Natural killer cell (primary cell): ENCODE measurements at places on chromosomes 12 and 14.

GRCh38 chr14:70080076-70080475 lies 108.7 kb downstream of the SLC8A3 start:
- DNase-seq, result no peak
- H3K27ac ChIP-seq, result no peak overlapping the region
- H3K27me3 ChIP-seq, result no peaks in the 10 kb centered on the region

- no peaks in the 10 kb centered on the region for H3K27me3 ChIP-seq
- peak overlapping the region; percentile 45 for H3K27ac ChIP-seq
- peak; percentile 64 for DNase-seq
- peaks cover 64% of the 10 kb centered on the region for H3K4me1 ChIP-seq
Observed at GRCh38 chr14:68787092-68787992, 5.5 kb downstream of the ZFP36L1 start.

DNA sequence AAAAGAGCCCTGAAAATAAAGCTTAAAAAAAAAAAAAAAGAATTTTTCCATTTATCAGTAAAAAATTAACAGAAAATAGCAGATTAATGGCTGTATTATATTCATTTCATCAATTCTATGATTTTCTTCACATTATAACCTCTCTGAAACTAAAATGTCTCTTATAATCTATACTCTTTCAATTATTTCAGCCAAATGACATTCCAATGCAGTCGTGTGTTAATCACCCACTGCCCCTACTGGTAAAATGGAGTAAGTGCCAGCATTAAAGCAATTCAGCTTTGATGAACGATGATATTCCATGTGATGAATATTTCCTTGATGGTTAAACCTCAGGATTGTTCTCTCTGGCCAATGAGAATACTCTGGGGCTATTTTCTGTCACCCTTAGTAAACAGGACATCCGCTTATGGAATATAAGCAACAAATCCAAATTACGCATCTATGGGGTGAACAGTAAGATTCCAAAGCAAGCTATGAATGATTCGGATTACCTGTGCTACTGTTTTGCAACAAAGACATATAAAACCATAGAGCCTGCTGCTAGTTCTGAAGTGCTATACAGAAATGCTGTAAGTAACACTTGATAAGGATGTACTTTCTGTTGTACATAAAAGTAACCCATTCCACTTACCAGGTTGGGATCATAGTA lies 20.3 kb upstream of the SYCP3 start:
- peaks cover 79% of the 10 kb centered on the region for H3K36me3 ChIP-seq
- DNase-seq, result peak; percentile 61
- no peak overlapping the region for H3K27ac ChIP-seq
- no peaks in the 10 kb centered on the region for H3K27me3 ChIP-seq
- H3K4me3 ChIP-seq, result no peak overlapping the region

GRCh38 chr14:21436567-21437062 lies 19.3 kb downstream of the CHD8 start:
- no peaks in the 10 kb centered on the region for H3K36me3 ChIP-seq
- peaks cover 9% of the 10 kb centered on the region for H3K4me1 ChIP-seq
- H3K4me3 ChIP-seq, result peak overlapping the region; percentile 89
- DNase-seq, result no peak
- H3K27ac ChIP-seq, result peak overlapping the region; percentile 95

- H3K27ac ChIP-seq, result no peak overlapping the region
- DNase-seq, result no peak
- no peak overlapping the region for H3K4me3 ChIP-seq
- peaks cover 3% of the 10 kb centered on the region for H3K27me3 ChIP-seq
- peaks cover 7% of the 10 kb centered on the region for H3K4me1 ChIP-seq
Observed at GRCh38 chr12:2963154-2963759, 4.1 kb downstream of the TEAD4 start.

- H3K4me1 ChIP-seq, result no peaks in the 10 kb centered on the region
- H3K4me3 ChIP-seq, result no peak overlapping the region
- no peaks in the 10 kb centered on the region for H3K27me3 ChIP-seq
Observed at GRCh38 chr14:63535918-63536317, 7.3 kb downstream of the PPP2R5E start.

DNA sequence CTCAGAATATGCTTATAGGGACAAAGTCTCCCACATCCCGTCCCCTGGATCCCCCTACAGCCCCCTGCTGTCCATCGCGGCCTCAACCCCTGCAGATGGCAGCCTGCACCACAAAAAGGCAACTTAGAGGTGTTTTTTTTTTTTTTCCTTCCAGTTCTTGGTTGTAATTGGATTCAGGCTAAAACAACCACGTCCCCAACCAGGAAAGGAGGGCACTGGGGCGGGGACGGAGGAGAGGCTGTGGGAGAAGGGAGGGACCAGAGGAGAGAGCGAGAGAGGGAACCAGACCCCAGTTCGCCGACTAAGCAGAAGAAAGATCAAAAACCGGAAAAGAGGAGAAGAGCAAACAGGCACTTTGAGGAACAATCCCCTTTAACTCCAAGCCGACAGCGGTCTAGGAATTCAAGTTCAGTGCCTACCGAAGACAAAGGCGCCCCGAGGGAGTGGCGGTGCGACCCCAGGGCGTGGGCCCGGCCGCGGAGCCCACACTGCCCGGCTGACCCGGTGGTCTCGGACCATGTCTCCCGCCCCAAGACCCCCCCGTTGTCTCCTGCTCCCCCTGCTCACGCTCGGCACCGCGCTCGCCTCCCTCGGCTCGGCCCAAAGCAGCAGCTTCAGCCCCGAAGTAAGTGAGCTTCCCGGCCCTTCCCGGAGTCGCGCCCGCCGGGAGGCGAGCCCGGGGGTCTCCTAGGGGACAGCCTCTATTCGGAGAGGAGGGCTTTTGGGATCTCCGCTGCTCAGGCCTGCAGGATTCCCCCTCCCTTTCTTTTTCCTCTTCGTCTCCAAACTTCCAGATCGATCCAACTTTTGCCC lies at the start of gene MMP14:
TSS of gene MMP14 (plus strand) at position 285 of the 813 bp plus-strand sequence. CDS start at position 518, 233 bp downstream.
- DNase-seq, result no peak
- H3K36me3 ChIP-seq, result peaks cover 9% of the 10 kb centered on the region
- H3K4me3 ChIP-seq, result peak within 1 kb of the TSS; percentile 30
- peaks cover 20% of the 10 kb centered on the region for H3K27me3 ChIP-seq
- H3K4me1 ChIP-seq, result peaks cover 15% of the 10 kb centered on the region

DNA sequence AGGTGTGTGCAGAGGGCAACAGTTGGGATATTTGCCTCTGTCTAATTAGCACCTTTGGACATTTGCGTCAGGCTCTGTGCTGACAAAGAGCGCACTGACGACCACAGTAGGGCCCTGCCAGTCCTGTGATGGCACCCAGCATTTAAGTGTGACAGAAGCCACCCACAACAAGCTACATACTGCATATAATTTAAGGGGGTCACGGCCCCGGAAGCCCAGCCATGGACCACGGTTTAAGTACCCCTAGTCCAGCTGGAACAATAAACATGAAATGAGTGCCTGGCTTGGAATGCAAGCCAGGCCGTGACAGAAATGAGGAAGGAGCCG lies 16.8 kb upstream of the DYNC1H1 start:
- peaks cover 20% of the 10 kb centered on the region for H3K4me1 ChIP-seq
- H3K36me3 ChIP-seq, result no peaks in the 10 kb centered on the region
- peak; percentile 69 for DNase-seq
- peak overlapping the region; percentile 91 for H3K4me3 ChIP-seq

GRCh38 chr14:83734431-83734830 lies 1795.5 kb upstream of the FLRT2 start:
- H3K4me1 ChIP-seq, result no peaks in the 10 kb centered on the region
- DNase-seq, result no peak
- H3K4me3 ChIP-seq, result no peak overlapping the region
- no peak overlapping the region for H3K27ac ChIP-seq

DNA sequence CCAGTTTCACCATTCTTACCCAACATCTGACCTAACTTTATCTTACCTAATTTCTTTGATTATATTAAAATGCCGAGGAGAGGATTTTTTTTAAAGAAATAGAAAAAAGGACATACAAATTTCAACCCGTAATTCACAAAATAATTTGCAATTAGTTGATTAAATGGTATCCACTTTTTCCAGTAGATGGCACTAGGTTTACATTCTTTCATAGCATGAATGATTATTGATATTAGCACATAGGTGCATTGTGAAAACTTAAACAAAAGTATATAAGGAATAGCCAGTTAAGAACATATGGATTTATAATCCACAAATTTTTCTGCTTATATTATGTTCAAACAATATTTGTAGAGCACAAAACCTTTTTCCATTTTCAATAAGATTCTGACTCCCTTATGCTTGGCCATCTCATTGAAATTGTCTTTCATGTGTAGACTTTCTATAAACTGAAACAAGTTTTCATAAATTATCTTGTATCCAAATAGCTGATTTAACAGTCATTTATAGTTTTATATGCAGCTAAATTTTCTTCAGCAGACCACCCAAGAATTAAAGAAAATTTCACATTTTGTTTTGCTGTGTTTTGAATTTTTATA lies 35.3 kb downstream of the MSRB3 start:
- no peak for DNase-seq
- H3K27me3 ChIP-seq, result peaks cover 2% of the 10 kb centered on the region

GRCh38 chr14:51581017-51581881 lies 70.5 kb upstream of the FRMD6 start:
- peaks cover 3% of the 10 kb centered on the region for H3K27me3 ChIP-seq
- H3K4me3 ChIP-seq, result no peak overlapping the region
- no peaks in the 10 kb centered on the region for H3K4me1 ChIP-seq

DNA sequence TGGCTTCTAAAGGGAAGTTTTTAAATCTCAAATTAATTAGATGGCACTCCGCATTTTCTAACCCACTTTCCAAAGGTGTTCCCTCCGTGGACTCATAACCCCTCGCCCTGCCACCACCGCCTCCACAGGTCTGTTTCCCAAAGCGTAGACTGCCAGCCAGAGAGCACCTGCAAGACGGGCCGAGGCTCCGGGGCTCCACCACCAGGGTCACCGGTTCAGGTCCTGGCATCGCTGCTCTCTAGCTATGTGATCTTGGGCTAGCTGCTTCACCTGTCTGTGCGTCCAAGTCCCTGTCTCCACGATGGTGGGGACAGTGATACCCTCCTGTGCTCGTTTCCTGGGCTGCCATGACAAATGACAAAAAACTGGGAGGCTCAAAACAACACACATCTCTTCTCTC lies 11.5 kb downstream of the RIMBP2 start:
- H3K27me3 ChIP-seq, result no peaks in the 10 kb centered on the region
- no peak for DNase-seq
- no peaks in the 10 kb centered on the region for H3K36me3 ChIP-seq
- no peaks in the 10 kb centered on the region for H3K4me1 ChIP-seq

DNA sequence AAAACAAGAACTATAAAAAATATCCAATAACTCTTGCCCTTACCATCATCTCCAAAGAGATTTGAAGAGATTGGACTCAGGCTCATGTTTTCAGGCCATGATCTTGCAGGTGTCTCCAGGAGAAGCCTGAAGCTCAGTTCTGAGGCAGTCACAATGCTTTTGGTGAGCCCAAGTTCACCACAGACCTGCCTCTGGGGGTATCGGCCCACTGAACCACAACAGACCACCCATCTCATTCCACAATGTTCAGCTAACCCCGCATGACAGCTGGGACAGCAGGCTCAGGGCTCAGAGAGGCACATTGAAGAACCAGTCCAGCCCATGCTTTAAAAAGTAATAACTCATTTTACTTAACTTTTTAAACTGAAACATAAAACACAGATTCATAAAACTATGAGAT lies 28.3 kb upstream of the APOLD1 start:
- no peaks in the 10 kb centered on the region for H3K27me3 ChIP-seq
- DNase-seq, result no peak
- no peaks in the 10 kb centered on the region for H3K36me3 ChIP-seq

DNA sequence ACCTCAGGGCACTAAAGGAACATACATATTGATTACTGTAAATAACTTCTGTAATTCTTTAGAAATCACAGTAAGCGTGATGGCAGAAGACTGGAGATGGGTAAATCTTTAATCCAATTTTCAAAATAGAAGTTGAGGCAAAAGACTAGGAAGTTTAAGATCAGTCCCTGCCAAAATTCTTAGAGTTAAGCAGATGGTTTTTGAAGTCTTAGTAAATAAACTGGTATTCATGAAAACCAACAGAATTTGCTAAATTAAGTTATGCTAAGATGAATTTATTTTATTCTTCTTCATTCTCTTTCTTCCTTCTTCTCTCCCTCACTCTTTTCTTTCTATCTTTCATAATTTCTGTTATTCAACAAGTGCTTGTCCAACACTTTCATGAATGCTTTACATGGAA lies 98.4 kb upstream of the GARIN6 start:
- H3K27me3 ChIP-seq, result no peaks in the 10 kb centered on the region

DNA sequence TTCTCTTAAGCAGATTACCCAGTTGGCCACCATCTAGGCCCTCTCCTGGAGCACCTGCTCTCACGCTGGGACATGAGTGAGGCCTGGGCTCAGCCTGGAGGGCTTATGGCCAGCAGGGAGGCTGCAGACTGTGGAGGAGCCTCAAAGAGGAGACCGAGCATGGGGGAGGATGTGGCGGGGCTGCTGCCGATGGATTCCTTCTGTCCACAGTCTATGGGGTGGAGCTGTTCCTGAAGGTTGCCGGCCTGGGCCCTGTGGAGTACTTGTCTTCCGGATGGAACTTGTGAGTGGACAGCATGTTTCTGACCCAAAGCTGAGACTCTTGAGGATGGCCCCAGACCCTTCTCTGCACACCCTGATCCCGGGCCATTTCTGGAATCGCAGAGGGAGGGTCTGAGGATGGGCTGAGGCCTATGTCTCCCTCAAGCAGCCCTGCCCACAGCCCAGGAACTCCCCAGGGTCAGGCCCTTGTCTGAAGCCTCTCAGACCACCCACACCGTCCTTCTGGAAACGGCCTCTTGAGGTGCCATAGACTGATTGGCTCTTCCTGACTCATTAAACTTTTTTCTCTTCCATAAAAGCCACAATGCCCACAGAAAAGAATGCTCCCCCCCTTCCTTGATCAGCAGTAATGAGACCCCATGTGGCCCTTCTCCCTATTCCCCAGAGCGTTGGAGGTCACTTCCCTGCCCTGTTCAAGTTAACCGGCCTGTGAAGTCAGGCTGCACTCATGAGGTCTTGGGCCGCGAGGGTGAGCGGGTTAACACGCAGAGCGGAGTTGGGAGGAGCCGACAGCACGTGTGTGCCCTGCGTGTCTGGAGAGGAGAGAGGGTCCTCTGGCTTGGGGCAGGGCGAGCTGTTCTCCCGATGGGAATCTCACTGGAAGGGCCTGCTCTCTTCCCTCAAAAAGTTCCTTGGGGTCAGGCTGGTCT lies 49.0 kb downstream of the SLC8B1 start:
- DNase-seq, result no peak
- H3K27me3 ChIP-seq, result no peaks in the 10 kb centered on the region
- H3K4me1 ChIP-seq, result no peaks in the 10 kb centered on the region
- no peak overlapping the region for H3K4me3 ChIP-seq
- H3K27ac ChIP-seq, result no peak overlapping the region

- no peak for DNase-seq
- H3K4me1 ChIP-seq, result no peaks in the 10 kb centered on the region
- H3K27me3 ChIP-seq, result peaks cover 2% of the 10 kb centered on the region
- H3K27ac ChIP-seq, result no peak overlapping the region
Observed at GRCh38 chr12:104003596-104003995, 37.9 kb downstream of the TDG start.

DNA sequence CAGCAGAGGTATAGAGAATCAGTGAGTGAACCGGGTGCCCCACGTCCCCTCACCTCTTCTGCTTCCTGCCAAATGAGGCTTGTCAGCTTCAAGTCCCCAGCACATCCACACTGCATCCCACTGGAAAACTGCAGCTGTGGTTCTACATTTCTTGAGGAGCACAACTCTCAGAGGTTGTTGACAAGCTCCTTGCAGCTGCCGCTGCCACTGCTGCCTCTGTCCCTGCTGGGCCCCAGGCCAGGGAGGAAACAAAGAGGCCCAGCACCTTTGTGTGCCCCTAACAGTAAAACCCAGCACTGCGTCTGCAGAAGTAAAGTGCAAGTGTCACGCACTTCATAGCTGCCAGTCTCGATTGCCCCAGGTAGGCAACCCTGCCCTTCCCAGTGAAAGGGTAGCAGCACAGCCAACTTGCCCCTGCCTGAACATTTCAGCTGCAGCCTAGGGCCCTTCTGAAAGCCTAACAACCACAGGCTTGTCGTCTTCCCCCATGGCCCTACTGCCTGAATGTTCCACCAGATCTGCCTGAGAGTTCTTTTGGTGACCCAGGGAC lies 1162.1 kb upstream of the USP15 start:
- no peaks in the 10 kb centered on the region for H3K36me3 ChIP-seq
- no peak overlapping the region for H3K27ac ChIP-seq
- no peak for DNase-seq
- no peaks in the 10 kb centered on the region for H3K4me1 ChIP-seq
